ENCODE measurements at places on chromosomes 3 and 15.

- no peak for DNase-seq
These were observed 45.8 kb downstream of the ZNF710 start for GRCh38 chr15:90046911-90047392.

DNA sequence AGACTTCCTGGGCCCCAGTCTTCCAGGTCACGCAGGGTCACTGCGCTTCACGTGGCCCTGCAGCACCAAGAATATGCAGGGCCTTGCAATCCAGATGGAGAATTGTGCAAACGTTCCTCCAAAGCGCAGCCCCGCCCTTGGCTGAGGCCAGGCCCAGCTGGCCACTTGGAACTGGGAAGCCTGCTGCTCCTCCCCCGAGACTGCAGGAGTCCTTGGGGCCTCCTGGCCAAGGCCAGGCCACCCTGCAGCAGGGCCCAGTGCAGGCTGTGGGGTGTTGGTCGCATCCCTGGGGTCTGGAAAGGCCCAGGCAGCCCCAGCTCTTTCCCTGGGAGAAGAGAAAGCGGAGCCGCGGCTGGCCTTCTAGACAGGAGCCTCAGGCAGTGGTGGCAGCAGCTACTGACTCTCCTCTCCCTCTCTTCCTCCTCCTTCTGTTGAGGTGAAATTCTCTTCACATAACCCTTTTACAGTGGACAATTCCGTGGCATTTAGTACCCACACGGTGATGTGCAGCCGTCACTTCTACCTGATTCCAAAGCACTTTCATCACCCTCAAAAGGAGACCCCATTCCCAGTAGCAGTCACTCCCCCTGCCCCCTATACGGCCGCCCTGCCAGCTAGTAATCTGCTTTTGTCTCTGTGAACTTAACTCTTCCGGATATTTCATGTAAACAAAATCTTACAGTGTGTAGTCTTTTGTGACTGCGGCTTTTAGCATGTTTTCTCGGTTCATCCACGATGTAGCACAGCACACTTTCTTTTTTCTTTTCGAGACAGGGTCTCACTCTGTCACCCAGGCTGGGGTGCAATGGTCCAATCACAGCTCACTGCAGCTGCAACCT lies 103.9 kb downstream of the TMEM266 start:
- DNase-seq = peak; percentile 83

GRCh38 chr15:85280203-85280602 lies 100.2 kb upstream of the AKAP13 start:
- DNase-seq = no peak

GRCh38 chr3:11622586-11623550 lies 20.8 kb downstream of the VGLL4 start:
- no peak for DNase-seq

DNA sequence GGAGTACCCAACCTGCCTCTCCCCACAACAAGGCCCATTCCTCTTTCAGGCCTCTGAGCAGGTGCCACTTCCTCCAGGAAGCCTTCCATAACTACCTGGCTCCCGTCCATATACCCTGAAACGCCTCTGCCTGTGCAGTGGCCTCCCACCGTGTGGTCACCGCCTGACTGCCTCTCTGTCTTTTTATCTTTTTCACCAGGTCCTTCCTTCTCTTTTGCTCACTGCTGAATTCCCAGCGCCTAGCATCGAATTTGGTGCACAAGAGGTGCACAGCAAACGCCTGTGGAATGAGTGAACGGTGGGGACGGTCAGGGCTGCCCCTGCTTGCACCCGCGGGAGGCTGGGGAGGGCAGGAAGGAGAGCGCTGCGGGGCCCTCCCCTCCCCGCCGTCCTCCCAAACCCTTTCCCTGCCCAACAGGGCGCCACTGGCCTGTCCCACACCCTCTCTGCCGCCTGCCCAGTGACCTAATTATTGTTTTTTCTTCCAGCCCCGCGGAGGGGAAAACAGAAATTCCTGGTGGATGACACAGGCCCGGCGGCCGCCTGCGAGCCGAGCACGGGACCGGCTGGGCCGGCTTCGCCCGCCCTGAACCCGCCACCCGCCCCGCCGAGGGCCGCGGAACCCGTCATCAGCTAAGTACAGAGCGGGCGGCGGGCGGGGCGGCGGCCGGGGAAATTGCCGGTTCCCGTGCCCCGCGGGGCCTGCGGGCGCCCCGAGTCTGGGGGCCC lies 140.1 kb downstream of the SMAD6 start:
- DNase-seq = peak; percentile 92

GRCh38 chr15:34725556-34725955 lies 29.2 kb downstream of the GJD2 start:
- peak; percentile 51 for DNase-seq

DNA sequence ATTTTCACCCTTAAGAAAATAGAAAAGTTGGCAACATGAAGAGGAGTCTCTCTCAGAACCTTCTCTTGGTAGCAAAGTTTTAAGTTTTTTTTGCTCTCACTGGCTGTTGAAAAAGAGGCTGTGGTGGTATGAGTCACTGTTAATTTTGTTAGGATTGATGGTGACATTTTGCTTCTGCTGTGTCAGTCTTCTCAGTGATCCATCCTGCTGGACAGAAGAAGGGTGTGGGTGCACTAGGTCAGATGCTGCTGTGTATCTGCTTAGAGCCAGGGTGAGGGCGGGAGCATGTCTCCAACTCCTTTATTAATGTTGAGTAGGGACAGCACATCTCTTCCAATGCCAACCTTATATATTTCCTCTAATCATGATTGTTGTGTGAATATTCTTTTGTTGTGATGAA lies 369.5 kb downstream of the FEZF2 start:
- no peak for DNase-seq
